NCI-H187 treated with DMSO at 0.1 percent for 48 hours (cell line): ENCODE measurements at places on chromosomes 3 and 15.
A peak's percentile ranks its signal among the peaks of the same experiment; 100 is the strongest.

DNA sequence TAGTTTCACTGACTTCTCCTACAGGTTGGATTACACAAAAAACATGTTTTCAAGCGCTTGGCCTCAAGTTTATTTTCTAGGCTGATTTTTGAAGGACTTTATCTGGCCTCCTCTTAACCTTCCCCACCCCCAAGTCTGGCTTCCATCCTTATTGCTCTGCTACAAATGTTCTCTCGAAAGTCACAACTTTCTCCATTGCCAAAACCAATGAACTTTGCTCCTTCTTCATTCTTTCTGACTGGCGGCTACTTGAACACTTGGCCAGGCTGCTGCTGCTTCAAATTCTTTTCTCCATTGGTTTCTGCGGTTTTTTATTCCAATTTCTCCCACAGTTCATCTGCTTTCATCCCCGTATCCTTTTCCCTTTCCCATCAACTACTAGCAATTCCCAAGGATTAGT lies 106.6 kb downstream of the TOP2B start:
- DNase-seq: no peak

GRCh38 chr3:122025296-122025695 lies 3.2 kb upstream of the ILDR1 start:
- no peak for DNase-seq

GRCh38 chr3:60081381-60082095 lies 1031.7 kb upstream of the CFAP20DC start:
- no peak for DNase-seq

- no peak for DNase-seq
These were observed 181.8 kb upstream of the TBL1XR1 start for GRCh38 chr3:177379045-177379444.

DNA sequence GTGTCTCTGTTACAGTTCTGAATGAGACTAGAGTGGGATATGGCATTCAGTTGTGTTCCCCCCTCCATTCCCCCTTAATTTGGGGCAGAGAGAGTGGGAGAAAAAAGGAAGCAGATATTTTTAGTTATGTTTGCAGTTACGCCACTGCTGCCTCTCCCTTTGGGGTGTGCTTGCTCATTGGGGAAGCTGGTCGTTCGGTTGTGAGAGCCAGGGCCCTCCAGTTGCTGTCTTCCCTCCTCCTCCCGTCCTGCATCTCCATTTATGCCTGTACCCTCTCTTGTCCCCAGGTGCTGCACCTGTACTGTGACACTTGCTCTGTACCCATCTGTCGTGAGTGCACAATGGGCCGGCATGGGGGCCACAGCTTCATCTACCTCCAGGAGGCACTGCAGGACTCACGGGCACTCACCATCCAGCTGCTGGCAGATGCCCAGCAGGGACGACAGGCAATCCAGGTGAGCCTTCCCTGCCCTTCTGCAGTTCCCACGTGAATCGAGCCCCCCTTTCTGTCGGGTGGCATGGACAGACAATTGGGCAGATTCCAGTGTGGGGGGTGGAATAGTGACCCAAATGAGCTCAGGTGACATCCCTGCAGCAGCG lies 55.8 kb downstream of the TRIM71 start:
- no peak for DNase-seq

DNA sequence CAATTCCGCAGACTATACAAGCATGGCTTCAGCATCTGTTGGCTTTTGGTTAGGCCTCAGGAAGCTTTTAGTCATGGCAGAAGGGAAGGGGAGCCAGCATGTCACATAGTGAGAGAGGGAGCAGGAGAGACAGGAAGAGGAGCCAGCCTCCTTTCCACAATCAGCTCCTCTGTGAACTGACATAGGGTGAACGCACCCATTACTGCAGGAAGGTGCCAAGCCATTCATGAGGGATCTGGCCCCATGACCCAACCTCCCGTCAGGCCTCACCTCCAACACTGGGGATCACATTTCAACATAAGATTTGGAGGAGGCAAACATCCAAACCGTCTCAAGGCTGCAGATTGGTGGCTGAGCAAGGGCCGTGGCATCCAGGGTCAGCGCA lies 106.3 kb downstream of the LRRK1 start:
- DNase-seq: no peak

GRCh38 chr3:98445949-98446406 lies 17.0 kb upstream of the OR5K1 start:
- DNase-seq: no peak

- DNase-seq: no peak
These were observed 530.9 kb upstream of the CBLB start for GRCh38 chr3:106399761-106400160.

DNA sequence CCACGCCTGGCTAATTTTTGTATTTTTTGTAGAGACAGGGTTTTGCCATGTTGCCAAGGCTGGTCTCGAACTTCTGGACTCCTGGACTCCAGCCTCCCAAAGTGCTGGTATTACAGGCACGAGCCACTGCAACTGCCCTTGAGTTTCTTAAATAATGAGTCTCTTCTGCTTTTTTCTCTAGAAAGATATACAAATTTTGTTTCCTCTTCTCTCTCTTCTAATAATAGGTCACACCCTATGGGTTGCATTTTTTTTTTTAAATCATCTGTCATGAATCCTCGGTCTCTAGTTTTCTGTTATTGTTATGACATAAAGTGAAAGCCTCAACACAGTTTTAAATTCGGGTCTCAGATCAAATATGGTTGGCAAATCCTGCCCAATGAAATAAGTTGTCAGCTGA lies 111.2 kb downstream of the IL12A start:
- DNase-seq: no peak

DNA sequence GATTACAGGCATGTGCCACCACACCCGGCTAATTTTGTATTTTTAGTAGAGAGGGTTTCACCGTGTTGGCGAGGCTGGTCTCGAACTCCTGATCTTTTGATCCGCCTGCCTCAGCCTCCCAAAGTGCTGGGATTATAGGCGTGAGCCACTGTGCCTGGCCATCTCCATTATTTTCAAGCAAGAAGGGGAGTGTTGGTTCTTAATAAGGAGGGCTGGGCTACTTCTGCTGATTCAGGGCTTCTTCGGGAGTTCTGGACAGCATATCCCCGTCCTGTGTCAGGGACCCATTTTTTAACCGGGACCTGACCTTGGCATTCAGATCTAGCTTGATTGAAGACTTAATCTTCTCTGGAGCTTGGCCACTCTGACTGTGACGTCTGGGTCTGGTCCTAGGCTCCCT lies 74.1 kb upstream of the SYN2 start:
- no peak for DNase-seq

DNA sequence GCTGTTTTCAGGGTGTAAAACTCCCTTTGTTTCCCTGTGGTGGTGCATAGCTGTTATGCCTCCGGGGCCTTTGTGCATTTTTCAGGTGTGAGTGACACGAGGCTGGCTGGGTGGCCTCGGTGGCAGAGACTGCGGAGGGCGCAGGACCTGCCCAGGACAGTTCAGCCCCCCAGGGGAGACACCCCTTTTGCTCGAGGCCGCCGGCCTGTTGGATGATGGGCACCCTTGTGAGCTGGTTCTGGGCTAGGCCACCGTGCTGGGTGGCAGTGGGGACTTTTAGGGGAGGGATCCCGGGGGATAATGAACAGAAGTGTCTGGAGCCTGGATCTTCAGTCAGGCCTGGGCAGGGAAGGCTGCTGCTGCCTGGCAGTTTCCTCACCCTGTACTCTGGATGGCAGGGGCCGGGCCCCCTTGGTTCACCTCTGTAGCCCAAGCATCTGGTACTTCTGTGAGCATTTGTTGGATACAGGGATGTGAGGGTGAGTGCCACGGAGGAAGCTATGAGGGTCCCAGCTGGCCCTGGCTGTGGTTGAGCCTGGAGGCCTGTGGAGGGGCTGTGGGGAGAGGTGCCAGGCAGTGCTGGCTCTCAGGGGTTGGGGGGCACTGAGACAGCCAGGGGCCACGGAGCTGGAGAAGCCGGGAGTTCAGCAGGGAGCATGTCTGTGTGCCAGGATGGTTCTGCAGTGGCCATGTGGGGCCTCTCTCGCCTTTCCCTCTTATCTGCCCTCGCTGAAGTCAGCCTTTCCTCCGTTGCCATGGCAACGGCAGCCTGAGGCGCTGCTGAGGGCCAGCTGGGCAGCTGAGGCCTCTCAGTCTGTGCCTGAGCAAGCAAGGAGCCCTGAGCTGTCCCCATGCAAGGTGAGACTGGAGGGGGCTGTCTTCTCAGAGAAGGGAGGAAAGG lies 49.0 kb downstream of the KY start:
- DNase-seq: no peak

DNA sequence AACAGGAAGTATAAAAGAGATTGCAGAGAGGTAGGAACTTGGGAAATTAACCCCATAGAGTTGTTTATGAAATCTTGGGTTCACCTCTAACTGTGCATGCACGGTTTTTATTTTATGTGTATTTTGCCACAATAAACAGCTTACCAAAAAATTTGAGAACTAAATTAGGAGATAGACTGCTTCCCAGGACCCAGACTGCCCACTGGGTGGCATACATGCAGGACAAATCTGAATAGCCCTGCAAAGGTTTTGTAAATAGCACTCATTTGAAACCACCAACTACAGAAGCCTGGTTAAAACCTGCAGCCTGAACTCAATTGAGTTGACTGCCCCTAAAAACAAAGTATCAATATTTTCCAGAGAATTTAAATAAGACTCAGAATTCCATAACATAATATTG lies 96.4 kb upstream of the SLCO2A1 start:
- DNase-seq: no peak

DNA sequence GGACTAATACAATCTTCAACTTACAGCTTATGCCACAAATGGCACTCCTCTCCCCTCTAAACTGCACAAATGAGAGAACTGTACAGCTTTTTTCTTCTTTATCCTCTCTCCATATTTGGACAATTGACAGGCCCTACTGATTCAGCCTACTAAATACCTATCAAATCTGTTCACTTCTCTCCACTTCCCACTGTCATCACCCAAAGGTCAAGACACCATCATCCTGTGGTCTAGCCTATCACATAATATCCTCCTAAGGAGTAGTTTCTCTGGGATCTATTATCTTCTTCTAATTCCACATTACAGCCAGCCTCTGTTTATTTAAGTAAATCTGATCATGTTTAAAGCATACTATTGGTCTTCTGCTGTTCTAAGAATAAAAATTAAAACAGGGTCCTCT lies 33.0 kb upstream of the SLC12A8 start:
- no peak for DNase-seq

GRCh38 chr15:69304182-69304545 lies 5.5 kb downstream of the PAQR5 start:
- DNase-seq: no peak

DNA sequence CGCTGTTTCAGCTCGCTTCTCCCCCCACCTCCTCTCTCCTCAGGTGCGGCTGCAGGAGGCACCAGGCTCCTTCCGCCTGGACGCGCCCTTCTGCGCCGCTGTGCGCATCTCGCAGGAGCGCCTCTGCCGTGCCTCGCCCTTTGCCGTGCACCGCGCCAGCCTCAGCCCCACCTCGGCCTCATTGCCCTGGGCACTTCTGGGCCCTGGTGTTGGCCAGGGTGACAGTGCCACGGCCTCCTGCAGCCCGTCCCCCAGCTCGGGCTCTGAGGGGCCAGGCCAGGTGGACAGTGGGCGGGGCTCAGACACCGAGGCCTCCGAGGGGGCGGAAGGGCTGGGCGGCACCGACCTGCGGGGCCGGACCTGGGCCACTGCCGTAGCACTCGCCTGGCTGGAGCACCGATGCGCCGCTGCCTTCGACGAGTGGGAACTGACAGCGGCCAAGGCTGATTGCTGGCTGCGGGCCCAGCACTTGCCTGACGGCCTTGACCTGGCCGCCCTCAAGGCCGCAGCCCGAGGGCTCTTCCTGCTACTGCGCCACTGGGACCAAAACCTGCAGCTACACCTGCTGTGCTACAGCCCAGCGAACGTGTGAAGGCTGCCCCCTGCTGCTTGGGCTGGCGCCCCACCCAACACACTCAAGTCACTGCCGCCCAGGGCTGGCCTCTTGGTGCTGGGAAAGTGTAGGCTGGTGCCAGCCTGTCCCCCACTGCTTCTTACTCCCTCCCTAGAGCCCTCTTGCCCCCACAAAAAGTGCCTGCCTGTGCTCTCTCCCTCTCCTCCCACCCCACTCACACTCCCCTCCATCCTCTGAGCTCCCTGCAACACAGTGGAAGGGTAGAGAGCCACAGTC lies 7.1 kb downstream of the ALG3 start:
- peak; percentile 3 for DNase-seq

- DNase-seq: no peak
These were observed 18.1 kb downstream of the H1-8 start for GRCh38 chr3:129560911-129561594.

DNA sequence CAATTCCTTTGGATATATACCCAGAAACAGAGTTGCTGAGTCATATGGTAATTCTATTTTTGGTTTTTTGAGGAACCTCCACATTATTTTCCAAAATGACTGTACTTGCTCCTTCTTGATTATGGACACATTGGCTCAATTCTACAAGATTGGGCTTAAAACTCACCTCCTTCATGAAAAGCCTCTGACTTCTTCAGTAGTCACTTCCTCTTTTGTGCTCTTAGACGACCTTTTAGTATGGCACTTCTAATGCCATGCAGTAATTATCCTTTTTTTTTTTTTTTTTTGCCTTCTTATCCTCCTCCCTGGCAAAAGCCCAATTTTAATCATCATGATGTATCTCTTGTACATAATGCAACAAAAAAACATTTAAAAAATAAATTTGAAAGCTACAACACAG lies 33.0 kb upstream of the ABHD17C start:
- no peak for DNase-seq

DNA sequence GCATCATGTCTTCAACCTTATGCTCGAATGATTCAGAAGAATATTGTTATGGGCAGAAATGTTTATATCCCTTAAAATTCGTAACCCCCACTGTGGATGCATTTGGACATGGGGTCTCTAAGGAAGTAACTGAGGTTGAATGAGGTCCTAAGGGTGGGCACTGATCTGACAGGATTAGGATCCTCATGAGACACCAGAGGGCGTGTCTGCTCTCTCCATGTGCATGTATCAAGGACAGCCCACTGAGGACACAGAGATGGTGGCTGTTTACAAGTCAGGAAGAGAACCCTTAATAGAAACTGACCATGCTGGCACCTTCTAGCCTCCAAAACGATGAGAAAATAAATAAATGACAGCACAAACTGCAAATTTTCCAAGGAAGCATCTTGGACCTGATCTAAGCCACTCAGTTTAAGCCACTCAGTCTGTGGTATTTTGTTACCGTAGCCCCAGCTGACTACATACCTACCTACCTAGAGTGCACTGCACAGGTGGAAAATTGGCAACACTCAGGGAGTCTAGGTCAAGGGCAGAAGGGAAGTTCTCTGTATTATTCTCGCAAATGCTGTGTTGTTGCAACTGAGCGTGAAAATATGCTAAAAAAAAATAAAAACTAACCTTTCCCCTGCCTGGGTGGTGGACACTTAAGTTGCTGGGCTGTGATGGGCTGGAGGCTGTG lies 126.6 kb downstream of the TJP1 start:
- no peak for DNase-seq
